ENCODE measurements at places on chromosomes 13 and 19.
A peak's percentile ranks its signal among the peaks of the same experiment; 100 is the strongest.

GRCh38 chr13:113417008-113417751 lies 36.1 kb downstream of the ADPRHL1 start:
- DNase-seq, result no peak

GRCh38 chr13:21435687-21436151 lies 23.4 kb downstream of the ZDHHC20 start:
- DNase-seq, result peak; percentile 13

DNA sequence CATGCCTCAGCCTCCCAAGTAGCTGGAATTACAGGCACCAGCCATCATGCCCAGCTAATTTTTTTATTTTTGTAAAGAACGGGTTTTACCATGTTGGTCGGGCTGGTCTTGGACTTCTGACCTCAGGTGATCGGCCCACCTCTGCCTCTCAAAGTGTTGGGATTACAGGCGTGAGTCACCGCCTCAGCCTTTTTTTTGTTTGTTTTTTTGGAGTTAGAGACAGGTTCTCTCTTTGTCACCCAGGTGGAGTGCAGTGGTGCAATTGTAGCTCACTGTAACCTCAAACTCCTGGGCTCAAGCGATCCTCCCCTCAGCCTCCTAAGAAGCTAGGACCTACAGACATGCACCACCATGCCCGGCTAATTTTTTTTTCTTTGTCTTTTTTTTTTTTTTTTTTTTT lies 15.6 kb upstream of the NOTCH3 start:
- no peak for DNase-seq

DNA sequence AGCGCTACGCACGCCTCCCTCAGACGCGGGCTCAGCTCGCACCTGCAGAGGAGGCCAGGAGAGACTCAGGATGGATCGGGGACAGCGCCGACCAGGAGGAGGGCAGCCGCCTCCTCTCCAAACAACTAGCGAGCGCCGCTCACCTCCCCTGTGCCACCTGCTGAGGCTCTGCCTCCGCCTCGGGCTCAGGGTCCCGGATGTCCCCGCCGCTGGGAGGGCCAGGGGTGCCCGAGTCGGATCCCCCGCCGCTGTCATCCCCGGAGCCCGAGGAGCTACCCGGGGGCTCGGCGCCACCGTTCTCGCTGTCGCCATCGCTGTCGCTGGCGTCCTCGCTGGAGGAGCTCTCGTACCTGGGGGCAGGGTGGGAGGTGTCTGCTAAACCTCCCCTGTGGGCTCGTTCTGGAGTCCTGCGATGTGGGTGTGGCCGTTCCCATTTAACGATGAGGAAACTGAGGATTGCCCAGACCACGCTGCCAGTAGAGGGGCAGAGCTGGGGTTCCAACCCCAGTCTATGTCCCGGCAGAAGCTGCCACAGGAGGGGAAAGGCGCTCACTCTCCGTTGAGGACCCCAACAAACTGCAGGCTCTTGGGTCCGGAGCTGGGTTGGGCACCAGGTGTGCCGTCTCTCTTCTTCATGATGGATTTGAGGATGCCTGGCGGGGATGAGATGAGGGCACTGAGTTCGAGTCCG lies 9.2 kb downstream of the KANK3 start:
- no peak for DNase-seq
